Neuronal stem cell (in vitro differentiated cells): ENCODE measurements at places on chromosomes 5 and 9.

- DNase-seq = no peak
Observed at GRCh38 chr5:62306896-62307689, 1.1 kb downstream of the KIF2A start.

DNA sequence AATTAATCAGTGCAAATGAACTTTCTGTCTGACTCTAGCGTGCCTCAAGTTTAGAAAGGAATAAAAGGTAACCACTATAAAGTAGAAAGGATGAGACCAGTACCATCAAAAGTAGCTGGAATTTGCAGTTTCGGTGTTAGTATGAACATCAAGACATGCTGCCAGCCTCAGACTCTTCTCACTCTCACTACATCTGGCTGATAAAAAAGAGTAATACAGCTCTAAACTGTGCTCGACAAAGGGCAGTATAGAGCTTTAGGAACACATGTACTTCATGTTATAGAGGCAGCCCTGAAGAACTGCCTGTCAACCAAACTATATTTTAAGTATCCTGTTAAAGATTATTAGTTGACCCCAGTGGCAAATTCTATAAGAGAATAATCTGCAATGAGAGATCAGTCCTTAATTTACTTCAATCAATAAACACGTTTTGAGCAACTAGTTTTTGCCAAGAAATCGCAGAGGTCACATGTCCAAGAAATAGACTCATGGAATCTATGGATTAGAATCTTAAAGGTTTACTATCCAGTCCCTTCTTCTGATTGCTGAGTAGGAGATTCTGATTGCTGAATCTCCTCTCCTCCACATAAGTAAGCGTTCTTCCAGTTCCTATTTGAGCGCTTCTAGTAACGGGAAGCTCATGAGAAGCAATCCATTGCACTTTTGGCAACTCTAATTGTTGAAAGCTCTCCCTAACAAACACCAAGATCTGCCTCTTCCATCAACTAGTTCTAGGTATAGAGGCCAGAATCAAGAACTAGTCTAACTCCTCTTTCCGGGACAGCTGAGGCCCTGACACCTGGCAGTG is 941 bp downstream of the XPA start:
- no peak for DNase-seq

DNA sequence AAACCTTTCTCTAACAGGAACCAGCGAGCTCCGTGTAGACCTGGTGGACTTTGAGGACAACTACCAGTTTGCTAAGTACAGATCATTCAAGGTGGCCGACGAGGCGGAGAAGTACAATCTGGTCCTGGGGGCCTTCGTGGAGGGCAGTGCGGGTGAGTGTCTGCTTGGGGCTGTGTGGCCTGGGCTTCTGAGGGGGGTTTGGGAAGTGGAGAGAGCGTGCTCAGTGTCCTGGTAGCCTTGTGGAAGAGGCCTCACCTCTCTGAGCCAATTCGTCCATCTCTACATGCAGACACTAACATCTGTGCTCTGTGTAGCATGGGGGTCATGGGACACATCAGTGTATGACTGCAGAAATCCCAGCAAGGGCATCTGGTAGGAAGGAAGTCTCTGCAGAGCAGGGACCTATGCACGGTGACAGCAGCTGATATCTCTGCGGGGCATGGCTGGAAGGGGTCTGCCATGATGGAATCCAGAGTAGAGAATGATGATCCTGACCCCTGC is 5.9 kb downstream of the FCN2 start:
- no peak for DNase-seq

DNA sequence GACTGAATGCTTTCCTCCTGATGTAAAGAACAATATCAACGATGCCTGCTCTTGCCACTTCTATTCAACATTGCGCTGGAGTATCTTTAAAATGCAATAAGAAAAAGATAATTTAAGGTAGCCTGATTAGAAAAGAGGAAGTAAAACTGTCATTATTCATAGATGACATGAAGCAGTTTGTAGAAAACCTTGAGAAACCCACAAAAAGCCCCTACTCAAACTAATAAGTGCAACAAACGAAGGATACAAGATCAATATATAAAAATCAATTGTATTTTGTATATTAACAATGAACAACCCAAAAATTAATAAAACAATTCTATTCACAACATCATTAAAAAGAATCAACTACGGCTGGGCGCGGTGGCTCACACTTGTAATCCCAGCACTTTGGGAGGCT is 76.4 kb upstream of the CKMT2 start:
- no peak for DNase-seq

DNA sequence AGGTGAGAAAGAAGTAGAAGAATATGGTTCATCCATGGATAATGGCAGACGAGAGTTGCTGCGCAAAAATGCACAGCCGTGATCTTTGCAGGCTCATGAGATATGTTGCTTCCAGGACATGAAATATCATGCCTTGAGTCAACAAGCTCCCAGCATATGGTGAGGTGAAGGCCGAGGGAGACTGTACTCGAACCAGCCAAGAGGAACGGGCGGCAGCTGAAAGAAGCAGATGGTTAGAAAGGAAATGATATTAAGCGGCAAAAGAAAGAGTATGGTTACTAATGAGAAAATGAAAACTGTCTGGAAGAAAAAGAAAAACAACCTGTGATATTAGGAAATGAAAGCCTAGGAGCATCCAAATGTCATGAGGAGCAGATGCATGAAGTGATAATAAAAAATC is 344.7 kb upstream of the DAP start:
- DNase-seq = no peak

- DNase-seq = peak; percentile 42
Observed at GRCh38 chr5:51379331-51379700, 3.9 kb upstream of the ISL1 start.

DNA sequence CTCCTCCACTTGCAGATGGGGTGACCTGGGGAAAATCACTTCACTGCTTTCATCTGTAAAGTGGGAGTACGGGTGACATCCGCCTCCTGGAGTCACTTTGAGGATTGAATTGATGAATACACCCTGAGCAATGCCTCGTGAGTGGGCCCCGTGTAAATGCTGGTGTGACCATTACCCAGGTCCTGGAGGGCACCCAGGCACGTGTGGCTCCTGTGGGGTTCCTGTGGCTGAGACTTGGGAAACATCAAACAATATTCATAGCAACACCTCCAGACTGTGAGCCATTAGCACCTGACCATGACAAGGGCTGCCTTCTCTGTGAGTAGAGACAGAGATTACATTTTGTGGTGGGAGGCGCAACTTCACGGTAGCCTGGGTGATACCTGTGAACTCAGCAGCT is 11.4 kb downstream of the MRPL36 start:
- no peak for DNase-seq

GRCh38 chr5:126961702-126962101 is 68.7 kb downstream of the MARCHF3 start:
- no peak for DNase-seq

- no peak for DNase-seq
Observed at GRCh38 chr9:93465855-93466254, 12.5 kb upstream of the FAM120AOS start.

DNA sequence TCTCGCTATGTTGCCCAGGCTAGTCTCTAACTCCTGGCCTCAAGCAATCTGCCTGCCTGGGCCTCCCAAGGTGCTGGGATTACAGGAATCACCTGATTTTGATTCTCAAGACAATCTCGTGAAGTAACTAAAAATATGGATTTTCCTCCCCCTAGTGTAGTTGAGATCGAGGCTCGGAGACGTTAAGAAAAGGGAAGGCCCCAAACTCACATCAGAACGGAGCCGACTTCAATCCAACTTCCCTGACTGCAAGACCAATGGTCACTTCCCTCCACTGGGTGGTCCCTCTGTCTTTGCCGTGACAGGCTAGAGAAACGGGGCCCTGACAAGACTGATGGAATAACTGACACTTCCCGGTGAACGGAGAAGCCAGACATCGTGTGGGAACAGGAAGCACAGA is 28.3 kb downstream of the BARHL1 start:
- no peak for DNase-seq

DNA sequence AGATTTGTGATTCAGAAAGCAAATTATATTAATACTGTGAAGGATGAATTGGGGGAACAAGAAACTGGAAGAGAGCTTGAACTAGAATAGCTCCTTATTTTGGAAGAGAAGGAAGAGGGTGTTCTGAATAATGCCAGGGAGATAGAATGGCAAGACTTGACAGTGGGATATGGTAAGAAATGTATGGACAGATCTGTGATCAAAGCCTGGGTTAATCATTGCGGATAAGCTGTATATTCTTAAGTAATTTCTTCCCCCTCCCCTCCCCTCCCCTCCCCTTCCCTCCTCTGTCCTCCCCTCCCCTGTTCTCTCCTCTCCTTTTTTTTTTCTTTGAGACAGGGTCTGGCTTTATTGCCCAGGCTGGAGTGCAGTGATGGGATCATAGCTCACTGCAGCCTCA is 10.1 kb upstream of the IL6ST start:
- no peak for DNase-seq

- DNase-seq = no peak
Observed at GRCh38 chr9:13107008-13107407, 172.5 kb downstream of the MPDZ start.

DNA sequence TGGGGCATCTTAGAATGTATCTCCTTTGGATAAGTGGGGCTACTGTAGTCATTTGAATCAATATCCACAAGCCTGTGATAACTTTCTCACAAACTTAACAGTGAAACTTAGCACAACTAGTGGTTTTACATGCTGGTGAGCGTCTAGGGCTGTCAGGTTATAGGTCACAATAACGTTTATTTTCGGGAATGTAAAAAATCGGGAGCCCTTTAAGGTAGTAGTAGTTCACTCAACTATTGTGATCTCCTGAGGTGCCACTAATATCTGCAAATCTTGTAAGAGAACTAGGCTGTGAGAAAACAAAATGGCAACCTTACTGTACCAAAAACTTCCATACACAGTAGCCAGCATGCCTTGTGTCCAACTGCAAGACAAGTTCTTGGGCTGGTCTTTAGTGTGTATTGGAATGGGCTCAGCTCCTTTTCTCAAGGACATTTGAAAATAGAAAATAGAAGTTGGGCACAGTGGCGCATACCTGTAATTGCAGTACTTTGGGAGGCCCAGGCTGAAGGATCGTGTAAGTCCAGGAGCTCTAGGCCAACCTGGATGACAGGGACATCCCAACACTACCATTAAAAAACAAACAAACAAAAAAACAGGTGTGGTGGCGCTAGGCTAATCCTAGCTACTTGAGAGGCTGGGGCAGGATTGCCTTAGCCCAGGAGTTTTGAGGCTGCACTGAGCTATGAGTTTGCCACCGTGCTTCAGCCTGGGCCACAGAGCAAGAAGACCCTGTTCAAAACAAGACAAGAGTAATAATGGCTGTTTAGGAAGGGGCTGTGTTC is 5.2 kb upstream of the PKN3 start:
- DNase-seq = no peak

- DNase-seq = no peak
Observed at GRCh38 chr9:130531670-130532069, 47.7 kb upstream of the FUBP3 start.

GRCh38 chr5:83714810-83715209 is 5.8 kb downstream of the HAPLN1 start:
- no peak for DNase-seq

DNA sequence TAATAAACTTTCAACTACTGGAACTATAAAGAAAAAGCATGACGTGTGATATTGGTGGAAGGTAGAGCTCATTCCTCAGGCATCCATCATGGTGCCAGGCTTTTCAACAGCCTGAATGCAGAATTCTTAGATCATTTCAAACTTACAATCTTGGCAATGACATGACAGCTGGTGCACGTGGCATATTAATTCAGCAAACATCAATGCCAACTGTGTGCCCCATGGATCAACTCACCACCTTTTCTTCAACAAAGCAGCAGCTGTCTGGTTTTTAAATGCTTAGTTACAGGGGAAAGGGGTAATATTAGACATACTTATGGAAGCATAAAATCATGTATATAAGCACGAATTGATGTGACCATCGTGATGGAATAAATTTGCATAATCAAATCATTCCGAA is 56.0 kb upstream of the OR13F1 start:
- no peak for DNase-seq

- peak; percentile 53 for DNase-seq
Observed at GRCh38 chr9:21465859-21466518, 16.1 kb downstream of the IFNE start.

DNA sequence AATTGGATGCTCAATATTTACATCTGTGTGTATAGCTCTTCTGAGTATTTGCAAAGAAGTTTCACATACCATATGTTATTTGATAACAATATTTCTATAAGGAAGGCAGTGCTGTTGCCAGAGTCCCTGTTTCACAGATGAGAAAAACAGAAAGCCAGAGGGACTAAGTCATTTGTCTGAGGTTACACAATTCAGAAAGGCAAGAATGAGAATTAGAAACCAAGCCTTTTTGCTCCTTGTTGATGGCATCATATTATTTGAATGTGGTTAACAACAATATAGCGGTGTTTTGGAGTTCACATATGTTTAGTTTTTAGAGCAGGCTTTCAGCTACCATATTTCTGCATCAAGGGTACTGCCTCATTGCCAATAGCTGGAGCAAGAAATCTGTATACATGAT is 110.9 kb upstream of the PRLR start:
- DNase-seq = no peak

GRCh38 chr5:100970646-100971255 is 67.7 kb upstream of the ST8SIA4 start:
- no peak for DNase-seq

GRCh38 chr5:73222173-73222572 is 49.2 kb downstream of the TMEM174 start:
- DNase-seq = no peak

DNA sequence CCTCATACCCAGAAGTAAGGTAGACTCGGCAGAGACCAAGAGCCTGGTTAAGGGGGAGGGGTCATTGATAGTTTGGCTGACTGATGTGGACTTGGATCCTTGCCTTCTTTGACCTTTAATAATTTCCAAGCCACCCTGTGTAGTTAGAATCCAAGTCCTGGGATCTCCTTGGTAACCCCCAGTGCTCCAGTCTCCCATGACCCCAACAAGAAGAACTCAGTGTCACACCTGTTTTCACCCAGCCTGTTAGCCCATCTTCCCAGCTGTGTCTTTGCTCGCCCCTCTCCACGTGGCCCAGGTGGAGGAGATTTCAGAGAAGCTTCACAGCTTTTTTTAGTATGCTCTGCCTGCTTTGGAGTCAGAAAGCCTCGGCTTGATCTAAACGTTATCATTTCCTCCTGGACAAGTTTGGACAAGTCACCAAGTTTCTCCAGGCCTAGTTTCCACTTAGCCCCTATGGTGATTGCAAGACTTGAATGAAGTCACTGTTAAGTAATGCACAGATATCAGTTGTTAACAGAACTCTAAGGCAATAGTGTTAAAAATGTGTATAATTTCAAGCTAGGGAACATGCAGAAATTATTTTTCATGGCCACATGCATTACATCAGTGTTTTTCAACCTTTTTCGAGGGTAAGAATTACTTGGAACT is 170.0 kb downstream of the TMEM38B start:
- DNase-seq = no peak

GRCh38 chr9:37730256-37730655 is 23.3 kb upstream of the TRMT10B start:
- DNase-seq = no peak

- DNase-seq = no peak
Observed at GRCh38 chr9:21267485-21268346, 27.9 kb upstream of the IFNA14 start.

GRCh38 chr9:89796606-89797005 is 191.8 kb downstream of the GADD45G start:
- DNase-seq = no peak
